Activated T-cell treated with anti-CD3 and anti-CD28 coated beads, Interleukin-2, amount 50 U/mL, for 48 hours (primary cell): ENCODE measurements at places on chromosomes 13 and 19.

DNA sequence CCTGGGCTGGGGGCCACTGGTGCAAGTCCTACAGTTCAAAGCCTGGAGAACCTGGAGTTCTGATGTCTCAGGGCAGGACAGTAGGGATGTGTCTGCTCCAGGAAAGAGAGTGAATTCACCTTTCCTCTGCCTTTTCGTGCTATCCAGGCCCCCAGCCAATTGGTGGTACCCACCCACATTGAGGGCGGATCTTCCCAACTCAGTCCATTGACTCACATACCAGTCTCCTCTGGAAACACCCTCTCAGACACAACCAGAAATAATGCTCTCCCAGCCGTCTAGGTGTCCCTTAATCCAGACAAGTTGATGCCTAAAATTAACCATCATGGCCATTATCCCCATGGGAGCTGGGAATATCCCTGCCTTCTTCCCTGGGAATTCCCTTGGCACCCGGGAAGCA is 38.8 kb upstream of the CHST8 start:
- DNase-seq, result no peak

DNA sequence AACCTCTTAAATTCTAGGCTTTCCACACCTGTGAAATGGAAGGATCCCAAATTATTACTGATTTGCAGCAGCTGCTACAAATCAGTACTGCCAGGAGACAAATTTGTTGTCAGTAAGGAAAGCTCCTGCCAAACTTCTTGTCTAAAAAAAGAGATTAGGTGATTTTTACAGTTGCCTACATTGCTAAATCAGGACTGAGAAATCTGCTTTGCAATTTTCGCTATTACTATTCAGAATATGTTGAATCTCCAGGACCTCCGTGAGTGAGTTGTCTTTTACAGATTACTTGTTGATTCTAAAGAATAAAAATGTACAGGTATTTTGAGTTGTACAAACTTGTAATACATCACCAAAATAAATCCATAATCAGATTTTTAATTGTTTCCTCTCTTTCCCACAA is 1815.9 kb downstream of the PCDH9 start:
- no peak for DNase-seq

DNA sequence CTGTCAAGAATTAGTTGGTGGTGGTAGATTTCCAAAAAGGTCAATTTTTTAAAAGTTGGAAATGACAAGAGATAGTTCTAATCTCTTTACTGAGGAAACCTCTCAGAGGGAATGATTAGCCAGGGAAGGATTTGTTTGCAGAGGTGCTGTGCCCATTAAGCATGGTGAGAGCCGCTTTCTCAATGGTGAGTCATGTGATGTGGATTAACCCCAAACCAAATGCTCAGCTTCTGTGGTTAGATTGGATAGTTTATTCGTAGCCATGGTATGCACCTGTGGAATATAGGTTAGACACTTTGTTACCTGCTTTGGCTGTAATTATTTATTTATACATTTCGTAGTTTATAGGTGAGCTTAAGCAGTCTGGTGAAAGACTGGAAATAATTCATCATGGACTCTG is 7.1 kb downstream of the HNRNPM start:
- no peak for DNase-seq

GRCh38 chr19:31459430-31459829 is 110.2 kb upstream of the TSHZ3 start:
- DNase-seq, result no peak
